Hematopoietic multipotent progenitor cell treated with erythropoietin and hydrocortisone succinate and interleukin-3 and kit ligand, for 8 days (in vitro differentiated cells): ENCODE measurements at places on chromosomes 2 and 18.
A peak's percentile ranks its signal among the peaks of the same experiment; 100 is the strongest.

GRCh38 chr2:138391946-138392345 lies 109.6 kb upstream of the SPOPL start:
- DNase-seq, result no peak

DNA sequence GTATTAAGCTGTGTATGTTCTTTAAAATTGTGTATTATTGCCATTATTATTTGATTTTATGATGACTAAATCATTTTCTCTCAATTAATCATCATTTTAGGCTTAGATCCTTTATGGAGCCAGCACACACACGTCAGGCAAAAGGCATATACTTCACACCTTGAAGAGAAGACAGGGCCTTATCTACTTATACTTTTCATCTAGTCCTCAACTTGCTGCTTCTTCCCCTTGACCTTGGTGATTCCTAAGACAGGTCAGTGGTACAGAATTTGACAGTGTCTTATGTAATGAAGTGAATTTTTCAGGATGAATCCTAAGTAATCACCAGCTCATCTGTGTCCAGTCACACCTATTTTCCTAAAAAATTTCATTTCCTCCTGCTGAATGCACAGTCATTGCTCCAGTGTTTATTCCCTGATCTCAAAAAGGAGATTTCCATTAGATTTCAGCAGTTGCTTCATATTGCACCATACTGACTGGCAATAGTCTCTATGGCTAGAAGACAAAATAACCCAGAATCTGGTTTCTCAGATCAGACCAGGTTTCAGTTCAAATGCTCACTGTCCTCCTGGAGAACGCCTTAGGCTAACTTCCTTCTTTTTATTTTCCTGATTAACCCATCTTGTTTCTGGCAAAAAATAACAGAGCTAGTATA lies 235.7 kb downstream of the PTH2R start:
- no peak for DNase-seq

DNA sequence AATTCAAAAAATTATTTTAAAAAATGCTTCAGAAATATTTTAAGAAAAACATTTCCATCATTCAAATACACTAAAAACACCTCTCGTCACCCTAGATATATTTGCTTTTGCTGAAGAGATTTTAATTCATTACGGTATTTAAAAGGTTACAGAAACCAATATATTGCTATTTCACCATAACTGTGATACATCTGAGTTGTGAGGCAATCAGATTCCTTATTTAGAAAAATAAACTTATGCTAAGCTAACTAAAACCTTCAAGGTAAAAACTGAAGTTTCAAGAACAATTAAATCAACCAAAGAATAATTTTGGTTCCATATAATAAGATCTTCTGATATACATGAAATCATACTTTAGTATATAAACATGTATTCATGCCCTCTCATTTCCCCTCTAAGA lies 32.8 kb downstream of the PELI1 start:
- DNase-seq, result no peak

DNA sequence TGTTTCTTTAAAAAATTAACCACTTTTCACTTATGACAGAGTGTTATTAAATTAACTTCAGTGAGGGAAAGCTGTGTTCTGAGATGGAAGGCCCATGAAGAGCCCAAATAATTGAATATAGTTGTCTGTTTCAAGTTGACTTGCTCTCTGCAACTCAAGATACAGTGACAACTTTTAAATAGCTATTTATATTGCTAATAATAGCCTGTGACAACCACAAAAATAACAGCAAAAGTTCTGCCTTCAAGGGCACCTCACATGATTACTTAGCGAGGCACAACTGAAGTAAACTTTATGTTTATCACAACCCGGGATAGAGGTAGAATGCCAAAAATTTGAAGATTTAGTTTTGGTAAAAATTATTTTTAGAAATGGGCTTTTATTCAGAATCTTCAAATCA lies 167.3 kb upstream of the SCN7A start:
- DNase-seq, result no peak

GRCh38 chr18:13218368-13218991 lies at the start of gene LDLRAD4:
LDLRAD4 (plus strand) TSS chr18:13218760.
- DNase-seq, result peak; percentile 49

- no peak for DNase-seq
These were observed 57.3 kb downstream of the GULP1 start for GRCh38 chr2:188349019-188349418.

DNA sequence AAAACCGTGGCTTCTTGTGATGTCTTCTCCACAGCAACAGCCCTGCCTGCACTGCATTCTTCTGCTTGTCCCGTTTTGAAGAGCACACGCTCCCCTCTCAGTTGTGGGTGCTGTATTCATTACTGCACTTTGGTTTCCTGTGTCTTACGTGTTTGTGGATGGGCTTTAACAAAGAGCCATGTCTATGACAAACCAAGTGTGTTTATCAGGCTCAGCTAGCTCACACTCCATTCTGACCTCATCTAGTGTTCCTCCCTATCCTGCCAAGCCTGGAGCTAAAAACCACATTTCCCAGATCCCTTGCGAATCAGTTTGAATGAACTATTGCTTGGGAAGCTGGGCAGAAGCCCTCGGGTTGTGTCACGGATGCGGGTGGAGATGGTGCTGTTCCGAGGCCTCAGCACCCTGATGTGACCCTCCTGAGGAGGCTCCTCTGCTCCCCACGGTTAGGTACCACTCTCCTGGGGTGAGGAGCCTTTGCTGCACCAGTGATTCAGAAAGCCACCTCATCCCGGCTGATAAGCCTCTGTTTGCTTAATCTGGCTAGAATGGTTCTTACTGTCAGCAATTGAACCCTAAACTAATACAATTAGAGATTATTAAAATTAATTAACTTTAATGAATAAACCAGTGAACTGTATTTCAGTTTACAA lies 116.5 kb downstream of the GALR1 start:
- no peak for DNase-seq

DNA sequence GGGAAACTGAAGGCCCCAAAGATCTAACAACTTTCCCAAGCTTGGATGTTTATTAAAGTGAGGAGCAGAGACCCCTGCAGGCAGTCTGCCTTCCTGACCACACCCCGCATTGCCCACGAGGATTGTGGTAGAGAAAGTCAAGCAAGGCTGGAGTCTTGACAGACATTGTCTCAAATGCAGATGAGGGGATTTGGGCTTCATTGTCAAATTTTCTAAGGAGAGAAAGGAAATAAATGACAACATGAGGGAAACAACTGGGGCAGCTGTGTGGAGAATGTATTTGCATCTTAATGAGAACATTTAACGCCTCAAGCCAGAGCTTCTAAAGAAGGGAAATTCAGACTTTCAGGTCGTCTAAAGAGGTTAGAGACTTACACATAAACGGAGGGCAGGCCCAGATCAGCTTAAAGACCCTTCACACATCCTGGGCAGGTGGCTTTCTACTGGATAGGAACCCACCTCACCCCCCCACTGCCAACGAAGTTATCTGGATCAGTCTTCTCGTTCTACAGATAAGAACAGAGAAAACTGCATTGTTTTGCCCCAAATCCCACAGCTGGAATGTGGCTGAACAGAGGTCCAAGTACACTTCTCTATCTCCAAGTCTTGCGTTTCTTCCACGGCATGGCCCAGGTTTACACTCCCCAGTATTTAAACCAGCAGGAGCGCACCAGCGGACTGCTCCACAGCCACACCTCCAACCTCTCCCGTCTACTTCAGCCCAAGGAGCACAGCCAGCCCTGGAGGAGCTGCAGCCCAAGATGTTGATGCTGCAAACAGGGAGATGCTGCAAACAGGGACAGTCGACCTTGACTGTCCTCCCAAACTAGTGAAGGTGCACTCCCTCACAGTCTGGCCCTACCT lies 16.2 kb upstream of the SCG2 start:
- DNase-seq, result no peak

DNA sequence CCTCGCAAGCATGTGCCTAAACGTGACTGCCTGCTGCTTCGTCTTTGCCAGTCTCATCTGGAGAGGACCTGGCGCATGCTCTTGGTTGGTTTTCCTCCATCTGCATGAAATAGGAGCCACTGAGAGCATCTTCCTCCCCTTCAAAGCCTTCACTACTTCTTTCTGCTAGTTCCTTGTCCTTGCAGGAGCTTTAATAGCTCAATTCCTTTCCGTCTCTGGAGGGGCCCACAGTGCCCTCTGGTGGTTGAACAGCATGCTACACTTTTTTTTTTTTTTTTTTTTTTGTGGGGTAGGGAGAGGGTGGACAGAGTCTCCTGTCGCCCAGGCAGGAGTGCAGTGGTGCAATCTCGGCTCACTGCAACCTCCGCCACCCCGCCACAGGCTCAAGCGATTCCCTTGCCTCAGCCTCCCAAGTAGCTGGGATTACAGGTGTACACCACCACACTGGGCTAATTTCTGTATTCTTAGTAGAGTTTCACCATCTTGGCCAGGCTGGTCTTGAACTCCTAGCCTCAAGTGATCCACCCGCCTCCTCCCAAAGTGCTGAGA lies 59.6 kb downstream of the SP110 start:
- DNase-seq, result peak; percentile 66

GRCh38 chr2:112798979-112799975 lies 15.0 kb upstream of the IL1A start:
- DNase-seq, result no peak

DNA sequence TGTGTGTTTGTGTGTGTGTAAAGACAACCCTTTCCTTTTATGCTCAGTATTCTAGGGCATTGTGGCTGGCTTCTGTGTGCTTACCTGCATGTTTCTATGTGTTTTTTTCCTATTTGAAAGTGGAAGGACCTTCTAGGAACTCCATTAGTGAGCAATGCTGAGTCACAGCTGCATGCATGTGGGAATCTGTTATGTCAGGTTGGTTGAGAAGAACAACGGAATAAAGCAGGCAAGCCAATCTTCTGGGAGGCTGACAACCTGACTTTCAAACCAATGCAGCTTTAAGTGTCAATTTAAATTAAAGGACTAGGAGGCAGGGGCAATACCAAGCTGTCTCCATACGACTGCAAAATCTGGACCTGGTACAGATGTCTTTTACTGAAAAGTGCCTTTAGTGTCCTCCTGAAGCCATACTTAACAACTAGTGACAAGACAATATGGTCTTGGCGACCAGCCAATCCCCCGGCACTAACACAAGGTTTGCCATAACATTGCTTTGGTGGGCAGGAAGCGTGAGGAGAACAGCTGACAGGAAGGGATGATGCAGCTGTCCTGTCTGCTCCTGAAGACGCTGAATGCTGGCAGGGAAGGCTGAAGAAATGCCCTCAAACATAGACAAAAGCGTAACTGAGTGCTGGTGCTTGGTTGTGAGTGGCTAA lies 514.7 kb upstream of the CDH7 start:
- DNase-seq, result no peak

DNA sequence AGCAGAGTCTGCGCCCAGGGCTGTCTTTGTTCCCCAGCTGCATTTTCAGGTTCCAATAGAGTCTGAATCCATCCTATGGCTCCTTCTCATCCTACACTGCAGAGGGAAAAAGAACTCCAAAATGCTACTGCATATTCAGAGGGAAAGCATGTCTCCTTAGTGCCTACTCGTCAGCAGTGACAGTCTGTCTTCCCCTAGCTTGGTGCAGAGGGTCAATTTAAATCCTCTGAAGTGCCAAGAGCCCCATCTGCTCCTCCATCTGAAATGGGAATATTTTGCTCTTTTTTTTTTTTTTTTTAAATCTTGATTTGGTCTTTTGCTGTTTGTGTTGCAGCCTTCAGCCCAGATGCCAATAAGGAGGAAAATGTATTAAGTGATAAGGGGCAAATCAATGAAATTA lies 199.3 kb downstream of the RNF144A start:
- no peak for DNase-seq

- DNase-seq, result no peak
These were observed 1.4 kb downstream of the SCYGR3 start for GRCh38 chr2:227613272-227613660.

GRCh38 chr2:119305497-119306195 lies 61.0 kb downstream of the C2orf76 start:
- DNase-seq, result no peak

DNA sequence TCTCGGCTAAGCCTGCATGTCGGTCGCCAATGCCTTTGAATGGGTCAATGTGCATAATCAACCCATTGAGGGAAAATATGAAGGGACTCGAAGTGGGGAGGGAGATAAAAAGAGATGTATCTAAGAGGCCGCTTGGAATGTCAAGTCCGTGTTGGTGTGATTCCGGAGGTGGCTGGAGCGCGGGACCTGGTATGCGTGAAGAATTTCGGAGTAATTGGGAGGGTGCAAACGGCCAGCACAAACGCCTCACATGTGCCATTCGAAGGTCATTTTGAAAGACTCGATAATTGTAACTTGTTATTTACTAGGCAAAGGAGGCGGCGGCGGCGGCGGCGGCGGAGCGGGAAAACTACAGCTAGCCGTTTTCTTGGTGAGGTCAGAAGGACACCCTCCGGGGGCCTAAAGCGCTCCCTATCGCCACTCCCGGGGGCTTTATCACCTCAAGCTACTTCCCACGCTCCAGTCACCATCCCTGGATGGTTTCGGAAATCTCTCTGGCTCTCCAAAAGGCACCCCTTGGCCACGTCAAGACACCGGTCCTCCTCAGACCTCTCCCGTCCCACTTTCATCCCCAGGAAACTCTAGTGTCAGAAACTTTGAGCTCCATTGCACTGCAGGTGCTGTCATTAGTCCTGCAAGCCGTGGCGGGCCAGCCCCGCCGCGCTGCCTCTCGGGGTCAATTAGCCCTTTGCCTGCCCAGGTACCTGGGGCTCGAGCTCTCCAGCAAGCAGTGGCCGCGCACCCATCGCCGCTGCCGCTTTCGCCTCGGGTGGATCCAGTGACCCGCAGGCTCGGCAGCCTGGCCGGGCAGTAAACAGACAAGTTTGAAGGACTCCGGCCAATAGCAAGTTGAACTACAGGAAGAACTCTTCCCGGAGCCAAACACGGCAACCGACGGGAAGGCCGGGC lies 1.5 kb downstream of the ERBB4 start:
- no peak for DNase-seq

DNA sequence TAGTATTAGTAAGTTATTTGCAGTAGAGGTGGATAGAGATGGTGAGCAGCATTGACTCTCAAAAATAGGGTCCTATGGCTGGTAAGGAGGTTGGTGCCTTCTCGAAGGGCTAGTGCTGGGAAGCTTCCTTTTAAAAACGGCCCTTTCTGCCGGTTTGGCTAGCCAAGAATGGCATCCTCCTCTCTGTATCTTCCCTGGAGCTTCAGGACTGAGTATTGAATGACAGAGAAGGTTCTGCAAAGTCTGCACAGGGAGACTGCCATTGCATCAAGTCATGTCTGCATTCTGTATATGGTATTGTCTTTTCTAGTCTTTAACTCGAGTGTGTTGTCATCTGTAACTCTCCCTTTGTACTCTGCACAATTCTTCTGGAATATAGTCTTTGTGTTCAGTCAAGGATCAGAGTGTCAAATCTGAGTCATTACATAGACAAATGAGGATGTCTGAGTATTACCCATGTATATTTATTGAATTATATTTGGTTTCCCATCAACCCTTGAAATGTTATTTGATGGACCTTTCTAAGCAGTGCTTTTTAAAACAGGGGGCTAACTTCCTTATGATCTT lies 1.1 kb downstream of the LDLRAD4 start:
- no peak for DNase-seq

- no peak for DNase-seq
These were observed 188.6 kb upstream of the GATA6 start for GRCh38 chr18:21980744-21981143.
